H1 (cell line): ENCODE measurements at places on chromosomes 7 and 10.

GRCh38 chr7:45035893-45036292 is 35.9 kb downstream of the CCM2 start:
- no peak for DNase-seq

DNA sequence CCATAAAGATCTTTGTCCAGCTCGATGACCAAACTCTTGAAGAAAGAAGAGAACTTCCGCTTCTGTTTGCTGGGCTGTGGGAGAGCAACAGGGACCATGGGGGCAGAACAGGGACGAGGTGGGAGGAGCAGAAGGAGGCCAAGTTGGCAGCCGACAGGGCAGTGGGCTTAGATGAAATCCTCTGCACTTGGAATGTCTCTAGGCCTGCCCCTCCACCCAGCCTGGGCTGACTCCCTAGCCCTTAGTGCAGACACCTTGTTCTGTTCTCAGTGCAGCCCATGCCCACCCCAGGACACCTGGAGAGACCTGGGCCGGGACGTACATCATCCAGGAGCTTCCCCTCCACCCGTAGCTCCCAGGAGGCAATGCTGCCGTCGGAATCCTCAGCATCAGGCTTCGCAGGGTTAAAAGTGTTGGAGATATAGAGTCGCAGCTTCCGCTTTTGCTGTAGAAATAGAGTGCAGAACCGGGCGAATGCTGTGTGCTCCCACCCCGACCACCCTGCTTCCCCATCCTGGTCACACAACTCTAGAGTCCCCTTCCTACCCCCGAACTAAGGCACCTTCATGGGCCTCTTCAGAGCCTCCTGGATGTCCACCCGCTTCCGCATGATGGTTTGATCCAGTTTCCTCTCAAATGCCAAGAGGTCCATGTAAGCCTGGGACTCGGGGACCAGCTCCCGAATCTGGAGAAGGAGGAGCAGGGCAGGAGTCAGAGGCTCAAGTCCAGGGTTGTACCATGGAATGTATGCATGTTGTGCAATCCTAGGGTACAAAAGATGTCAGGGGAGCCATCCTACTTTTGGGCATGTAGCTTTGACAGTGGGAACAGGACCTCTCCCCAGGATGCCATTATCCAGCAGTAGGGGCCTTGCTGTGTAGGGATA is 6.1 kb downstream of the SMARCD3 start:
- no peak for DNase-seq

- DNase-seq: no peak
These were observed 104.8 kb downstream of the PLXNA4 start for GRCh38 chr7:132471515-132471914.

DNA sequence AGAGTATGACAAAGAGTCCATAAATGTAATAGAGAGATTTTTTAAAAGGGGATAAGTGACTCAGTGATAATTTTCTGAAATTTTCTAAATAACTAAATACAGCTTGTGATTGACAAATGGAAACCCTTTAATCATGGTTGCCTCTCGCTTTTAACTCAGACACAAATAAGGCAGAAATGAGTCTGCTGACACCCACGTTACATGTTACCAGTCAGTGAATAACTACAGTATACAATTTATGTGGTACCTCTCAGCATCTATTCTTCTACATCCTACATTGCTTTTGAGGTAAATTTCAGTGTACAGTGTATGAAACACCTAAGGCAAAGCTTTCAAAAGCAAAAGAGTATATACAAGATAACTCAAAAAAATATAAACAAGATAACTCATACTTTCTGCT is 4.2 kb downstream of the NSUN6 start:
- no peak for DNase-seq

GRCh38 chr10:92572362-92573090 is 1.4 kb downstream of the IDE start:
- no peak for DNase-seq

- DNase-seq: no peak
These were observed 189.8 kb upstream of the SH2B2 start for GRCh38 chr7:102096706-102097427.

DNA sequence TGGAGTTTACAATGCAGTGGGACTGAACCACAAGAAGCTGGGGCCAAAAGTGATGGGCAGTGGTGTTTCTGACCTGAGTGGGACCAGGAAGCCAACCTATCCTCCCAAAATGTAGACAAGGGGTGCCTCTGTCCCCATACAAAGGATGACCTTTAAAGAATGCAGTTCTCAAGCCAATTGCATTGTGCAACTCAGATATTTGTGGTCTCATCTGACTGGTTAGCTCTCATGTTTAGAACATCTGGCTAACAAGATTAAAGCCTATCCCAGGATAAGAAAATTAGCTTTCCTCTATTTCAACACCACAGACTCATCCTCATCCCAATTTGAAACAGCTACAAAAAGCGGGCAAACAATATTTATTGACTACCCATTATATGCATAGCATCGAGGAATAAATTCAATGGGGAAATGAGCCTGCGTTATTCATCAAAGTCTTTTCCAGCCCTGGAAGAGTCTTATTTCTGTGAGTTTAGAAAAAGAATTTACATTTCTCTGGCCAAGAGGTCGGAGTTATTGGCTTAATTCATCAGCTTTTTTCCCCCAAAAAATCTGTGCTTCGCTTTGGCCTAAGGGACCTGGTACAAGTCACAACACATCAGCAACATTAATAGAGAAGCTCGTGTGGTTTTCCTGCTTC is 26.7 kb downstream of the ELMO1 start:
- no peak for DNase-seq

- no peak for DNase-seq
These were observed at the start of gene PHYHIPL for GRCh38 chr10:59176241-59177030. TSS of gene PHYHIPL (plus strand) at chr10:59176643. CDS start at chr10:59176854, 211 bp downstream.

DNA sequence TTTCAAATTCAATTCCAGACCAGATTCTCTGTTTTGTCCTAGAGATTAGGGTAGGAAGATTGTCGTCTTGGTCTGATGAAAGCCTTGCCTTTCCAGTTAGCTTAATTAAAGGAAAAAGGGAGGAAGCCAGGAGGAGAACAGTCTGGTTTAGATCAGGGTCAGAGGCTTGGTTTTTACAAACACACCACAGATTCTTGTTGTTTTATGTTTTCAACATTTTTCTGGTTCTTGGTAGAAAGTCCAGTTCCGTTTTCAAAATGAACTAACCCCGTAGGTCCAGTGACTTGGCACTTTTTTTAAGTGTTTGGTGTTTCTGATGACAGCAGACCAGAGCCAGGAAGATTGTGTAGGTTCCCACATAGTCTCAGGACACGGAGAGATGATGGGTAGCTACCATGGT is 167.1 kb upstream of the INHBA start:
- no peak for DNase-seq

GRCh38 chr10:13904064-13904463 is 317.3 kb downstream of the PRPF18 start:
- DNase-seq: no peak

GRCh38 chr10:105609451-105609850 is 968.4 kb downstream of the SORCS3 start:
- no peak for DNase-seq

- DNase-seq: no peak
These were observed 8.3 kb downstream of the TRPV6 start for GRCh38 chr7:142876991-142877910.

DNA sequence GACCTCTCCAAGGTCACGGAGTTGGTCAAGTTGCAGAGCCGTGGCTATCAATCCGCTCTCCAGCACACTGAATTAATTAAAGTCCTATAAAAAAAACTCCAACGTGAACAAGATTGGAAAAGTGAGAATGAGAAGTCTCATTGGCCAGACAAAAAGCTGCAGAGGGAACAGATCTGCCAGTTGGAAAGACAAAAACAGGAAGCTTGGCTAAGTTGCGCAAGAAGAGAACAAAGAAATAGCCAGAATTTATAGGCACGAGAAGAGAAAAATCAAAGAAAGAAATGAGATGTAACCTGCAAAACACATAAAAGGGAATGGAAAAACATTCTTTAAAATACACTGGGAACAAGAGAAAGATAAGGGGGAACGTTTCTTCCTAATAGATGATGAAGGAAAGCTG is 45.7 kb upstream of the CRTAC1 start:
- no peak for DNase-seq

- DNase-seq: no peak
These were observed 37.8 kb downstream of the RSU1 start for GRCh38 chr10:16779384-16779915.

- DNase-seq: no peak
These were observed 1260.2 kb upstream of the SORCS1 start for GRCh38 chr10:108424656-108425055.

DNA sequence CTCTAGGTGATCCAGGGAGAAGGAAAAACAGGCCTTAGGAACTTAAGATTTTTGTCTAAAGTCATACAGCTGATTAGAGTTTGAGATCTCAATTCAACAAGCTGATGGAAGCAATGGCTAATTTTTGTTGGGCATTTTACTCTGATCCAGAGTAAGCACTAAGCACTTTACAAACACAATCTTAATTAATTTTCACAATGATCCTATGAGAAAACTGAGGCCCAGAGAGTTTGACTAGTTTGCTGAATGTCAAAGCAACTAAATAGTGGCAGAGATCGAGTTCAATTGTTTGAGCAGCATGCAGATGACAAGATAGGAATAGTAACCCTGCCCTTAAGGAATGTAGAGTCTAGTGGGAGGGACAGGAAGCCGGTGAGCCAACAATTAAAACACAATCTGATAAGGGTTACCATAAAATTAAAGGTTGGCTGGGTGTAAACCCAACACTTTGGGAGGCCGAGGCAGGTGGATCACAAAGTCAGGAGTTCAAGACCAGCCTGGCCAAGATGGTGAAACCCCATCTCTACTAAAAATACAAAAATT is 13.5 kb upstream of the RPEL1 start:
- DNase-seq: no peak

DNA sequence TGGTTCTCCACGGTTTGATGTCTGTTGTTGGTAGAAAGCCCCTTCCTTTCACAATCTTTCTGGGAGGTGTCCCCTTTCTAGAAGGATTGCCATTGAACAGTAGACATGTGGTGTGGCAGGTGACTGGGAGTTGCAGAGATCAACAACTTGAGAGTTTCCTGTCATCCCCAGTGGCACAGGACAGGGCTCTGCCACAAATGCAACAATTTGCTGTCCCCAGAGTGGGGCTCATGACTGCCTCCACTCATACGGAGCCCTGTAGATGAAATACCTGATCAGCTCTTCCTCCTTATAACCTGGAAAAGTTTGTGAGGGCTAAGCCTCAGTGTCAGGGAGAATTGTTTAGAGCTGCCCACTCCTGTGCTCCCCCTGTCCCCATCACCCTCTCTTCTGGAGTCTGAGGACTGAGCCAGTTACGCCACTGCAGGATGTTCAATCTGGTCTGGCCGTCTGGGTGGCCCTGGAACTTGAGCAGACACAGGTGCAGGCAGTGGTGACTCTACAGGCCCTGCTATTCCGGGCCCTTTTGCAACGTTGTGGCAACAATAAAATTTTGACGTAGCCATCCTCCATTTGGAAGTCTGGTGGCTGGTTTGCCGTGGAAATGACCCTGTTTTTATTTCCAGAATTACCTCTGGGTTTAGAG is 6.5 kb downstream of the DBNL start:
- DNase-seq: no peak

DNA sequence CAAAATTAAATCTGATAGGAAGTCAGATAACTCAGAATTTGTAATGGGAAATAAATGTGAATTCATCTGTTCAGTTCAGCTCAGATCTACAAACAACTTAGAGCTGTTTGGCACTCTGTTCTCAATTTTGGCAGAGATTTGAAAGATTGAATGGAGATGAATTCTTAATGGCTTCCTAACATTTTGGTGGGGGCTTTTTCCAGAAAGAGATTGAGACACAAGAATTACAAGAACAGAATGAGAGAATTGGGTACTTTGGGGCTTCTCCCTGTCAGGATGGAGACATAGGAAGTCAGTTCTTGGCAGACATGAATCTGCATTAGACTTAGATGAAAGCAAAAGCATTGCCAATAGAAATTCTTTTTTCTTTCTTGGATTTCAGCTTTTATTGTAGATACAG is 39.0 kb upstream of the PTPRZ1 start:
- no peak for DNase-seq

GRCh38 chr10:89086801-89087521 is 96.4 kb downstream of the FAS start:
- no peak for DNase-seq

DNA sequence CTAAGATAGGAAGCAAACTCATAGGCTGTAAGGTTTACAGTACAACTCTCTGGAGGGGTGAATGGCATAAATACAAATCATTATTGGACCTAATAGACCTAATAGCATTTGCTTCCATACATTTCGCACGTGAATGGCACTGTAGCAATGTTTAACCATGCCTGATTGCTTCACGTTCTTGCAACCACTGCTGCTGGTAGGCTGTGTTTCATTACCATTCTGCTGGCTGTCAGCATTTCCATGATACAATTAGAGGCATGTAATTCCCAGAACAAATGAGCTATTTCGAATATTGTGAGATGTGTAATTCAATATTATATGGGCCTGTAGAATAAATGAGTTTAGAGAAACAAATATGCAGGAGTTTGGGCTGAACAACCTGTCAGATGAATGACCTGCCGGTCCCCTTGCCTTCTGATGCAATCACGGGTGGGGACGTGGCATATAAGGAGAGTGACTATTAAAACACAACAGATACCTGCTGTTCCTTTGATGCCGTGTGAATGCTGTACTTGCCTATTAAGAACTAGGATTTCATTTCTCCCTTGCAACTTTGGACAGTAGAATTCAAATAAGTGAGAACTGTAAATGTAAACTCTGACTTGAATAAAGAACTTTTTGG is 393.4 kb downstream of the ACTR3B start:
- no peak for DNase-seq

DNA sequence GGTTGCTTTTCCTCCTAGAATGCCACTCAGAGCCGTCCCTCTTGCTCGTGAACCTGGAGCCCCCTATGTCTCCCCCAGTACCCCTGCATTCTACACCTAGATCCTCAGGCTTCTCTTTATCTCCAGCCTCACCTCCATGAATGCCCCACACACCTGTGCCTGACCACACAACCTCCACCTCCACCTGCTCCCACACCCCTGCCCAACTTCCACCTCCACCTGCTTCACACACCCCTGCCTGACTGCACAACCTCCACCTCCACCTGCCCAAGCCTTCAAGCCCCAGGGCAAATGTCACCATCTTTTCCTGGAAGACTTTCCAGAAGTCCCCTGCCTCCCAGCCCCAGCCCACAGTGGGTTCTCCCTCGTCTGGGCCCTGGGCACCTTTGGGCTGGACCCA is 6.9 kb upstream of the LFNG start:
- DNase-seq: no peak

DNA sequence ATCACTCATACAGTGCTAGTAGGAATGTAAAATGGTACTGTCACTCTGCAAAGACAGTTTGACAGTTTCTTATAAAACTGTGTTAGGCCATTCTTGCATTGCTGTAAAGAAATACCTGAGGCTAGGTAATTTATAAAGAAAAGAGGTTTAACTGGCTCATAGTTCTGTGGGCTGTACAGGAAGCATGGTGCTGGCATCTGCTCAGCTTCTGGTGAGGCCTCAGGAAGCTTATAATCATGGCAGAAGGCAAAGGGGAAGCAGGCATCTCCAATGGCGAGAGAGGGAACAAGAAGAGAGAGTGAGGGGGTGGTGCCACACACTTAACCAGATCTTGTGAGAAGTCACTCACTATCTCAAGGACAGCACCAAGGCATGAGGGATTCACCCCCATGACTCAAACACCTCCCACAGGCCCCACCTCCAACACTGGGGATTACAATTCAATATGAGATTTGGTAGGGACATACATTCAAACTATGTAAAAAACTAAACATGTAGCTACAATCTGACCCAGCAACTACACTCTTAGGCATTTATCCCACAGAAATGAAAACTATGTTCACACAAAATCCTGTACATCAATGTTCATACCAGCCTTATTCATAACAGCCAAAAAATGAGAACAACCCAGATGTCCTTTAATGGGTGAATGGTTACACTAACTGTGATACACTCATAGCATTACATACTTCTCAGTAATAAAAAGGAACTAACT is 5.0 kb downstream of the ALDH18A1 start:
- no peak for DNase-seq
